Stimulated activated CD4-positive, alpha-beta T cell treated with anti-CD3 and anti-CD28 coated beads, Interleukin-15, amount 100 ng/mL, for 1 hour (primary cell): ENCODE measurements at places on chromosomes 7 and 10.

- peak; percentile 56 for DNase-seq
Observed at GRCh38 chr10:61903221-61903927, 1.9 kb downstream of the ARID5B start.

DNA sequence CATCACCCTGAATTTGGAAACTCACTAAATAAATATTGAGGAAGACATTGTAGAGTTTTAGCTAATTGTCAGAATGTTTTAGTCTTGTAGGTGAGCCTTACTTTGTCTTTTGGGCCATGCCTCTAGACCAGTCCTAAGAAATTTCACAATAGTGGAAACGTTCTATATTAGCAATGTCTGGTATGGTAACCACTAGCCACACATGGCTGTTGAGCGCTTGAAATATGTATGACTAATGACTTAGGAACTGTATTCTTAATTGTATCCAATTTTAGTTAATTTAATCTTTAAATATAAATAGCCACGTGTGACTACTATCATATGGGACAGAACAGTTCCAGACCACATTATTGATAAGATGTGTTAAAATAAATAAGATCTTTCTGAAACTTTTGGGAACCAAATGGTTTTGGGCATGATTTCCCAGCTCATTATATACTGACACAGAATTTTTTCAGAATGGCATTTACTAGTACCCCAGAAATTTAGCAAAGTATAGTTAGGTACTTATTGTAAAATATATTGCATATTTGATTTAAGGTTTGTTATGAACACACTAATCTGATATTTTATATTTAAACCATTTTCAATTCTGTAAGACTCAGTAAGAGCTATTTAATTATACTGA lies 95.0 kb downstream of the VPS50 start:
- DNase-seq, result no peak

- no peak for DNase-seq
Observed at GRCh38 chr7:148987751-148988512, 40.4 kb downstream of the PDIA4 start.

GRCh38 chr7:113083132-113083815 lies 3.4 kb downstream of the GPR85 start:
- DNase-seq, result no peak

DNA sequence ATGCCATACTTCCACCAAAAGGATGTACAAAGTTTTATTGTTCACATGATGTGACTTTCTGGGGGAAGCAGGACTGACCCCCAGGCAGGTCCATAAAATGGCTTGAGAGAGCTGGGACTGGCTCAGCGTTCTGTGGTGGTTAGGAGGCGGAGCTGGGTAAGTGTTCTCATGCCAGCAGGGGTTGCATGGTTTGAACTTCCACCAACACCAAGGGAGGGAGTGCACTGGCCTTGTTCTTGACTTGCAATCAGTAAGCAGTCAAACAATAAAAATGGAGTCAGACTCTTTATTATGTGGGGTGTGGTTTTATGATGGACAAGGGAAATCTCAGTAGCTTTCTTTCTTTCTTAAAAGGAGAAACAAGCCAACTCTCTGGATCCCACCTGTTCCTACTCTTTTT lies 95.4 kb upstream of the PRR15 start:
- no peak for DNase-seq
